ENCODE measurements at places on chromosomes 12 and 14.

- DNase-seq, result peak; percentile 88
Observed at GRCh38 chr12:131896080-131896810, 1.8 kb downstream of the ULK1 start.

GRCh38 chr14:68820999-68821683, 28.3 kb upstream of the ZFP36L1 start:
- DNase-seq, result no peak

DNA sequence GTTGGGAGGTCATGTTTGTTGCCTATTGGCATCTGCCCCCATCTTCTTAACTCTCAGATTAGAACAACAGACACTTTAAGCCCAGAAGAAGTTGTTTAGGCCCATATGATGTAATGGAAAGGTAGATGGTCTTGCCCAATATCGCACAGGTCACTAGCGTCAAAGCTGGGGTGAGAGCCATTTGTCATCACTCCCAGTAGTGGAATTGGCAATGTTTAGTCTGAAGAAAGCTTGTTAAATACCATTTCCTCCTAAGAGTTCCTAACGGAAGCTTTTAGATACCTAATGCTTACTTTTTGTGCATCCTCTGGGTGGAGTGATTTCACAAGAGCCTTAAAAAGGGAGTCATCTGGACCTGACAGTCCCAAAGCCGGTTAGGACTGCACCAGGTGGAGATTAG, 125.4 kb downstream of the DACT1 start:
- no peak for DNase-seq

- no peak for DNase-seq
Observed at GRCh38 chr12:26728205-26729050, 104.6 kb downstream of the ITPR2 start.

DNA sequence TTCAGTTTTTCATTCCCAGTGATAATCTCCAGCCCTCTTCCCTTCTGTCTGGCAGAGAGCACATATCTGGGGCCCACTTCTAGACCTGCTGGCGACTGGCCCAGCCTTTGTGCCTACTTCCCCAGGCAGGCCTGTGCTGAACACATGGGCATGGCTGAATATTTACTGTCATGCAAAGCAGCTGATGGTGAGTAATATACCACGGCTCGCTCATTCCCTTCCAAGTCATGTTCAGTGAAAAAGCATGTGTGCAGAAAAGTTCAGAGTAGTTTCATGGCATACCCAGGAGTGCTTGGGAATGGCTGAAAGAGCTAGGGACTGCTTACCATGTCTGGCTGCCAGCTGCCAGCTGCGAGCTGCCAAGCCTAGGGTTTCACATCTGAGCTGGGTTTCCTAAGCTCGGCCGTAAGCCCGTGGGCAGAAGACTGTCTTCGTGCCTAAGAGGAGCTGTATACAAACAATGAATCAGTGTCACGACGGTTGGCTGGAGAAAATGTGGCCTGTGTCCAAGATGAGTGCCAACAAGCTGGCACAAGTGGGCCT, 179.9 kb upstream of the PELI2 start:
- DNase-seq, result peak; percentile 84

GRCh38 chr14:84252706-84253105, 1277.2 kb upstream of the FLRT2 start:
- DNase-seq, result no peak

GRCh38 chr14:71437870-71438269, 494.4 kb upstream of the RGS6 start:
- DNase-seq, result no peak

- DNase-seq, result no peak
Observed at GRCh38 chr14:74574090-74574433, 38.0 kb downstream of the LTBP2 start.

DNA sequence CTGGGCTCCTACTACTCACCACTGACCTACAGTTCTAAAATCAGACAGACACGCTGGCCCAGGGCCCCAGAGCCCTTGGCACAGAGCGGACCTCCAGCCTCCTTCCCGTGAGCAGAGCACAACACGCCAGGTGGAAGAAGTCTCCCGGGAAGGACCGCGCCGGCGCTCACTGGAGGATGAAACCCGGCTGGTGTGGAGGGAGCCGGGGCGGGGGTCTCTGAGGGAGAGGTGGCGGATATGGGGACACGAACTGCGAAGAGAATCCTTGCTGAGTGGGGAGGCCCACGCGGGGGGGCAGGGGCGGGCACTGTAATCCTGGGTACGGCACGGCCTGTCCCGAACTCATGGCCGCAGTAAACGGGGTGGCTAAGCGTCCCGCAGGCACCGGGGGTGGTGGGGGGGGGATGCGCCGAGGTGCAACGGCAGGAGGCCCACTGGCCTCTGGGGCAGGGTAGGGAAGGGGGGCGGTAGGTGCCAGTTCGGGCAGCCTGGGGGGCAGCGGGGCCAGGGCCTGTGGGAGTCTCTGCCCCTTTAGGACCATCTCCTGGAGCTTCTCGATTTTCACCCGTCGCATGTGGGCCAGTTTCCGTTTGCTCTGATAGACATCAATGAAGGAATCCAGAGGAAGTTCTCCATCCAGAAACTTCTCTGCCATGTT, 28.8 kb downstream of the VPS37B start:
- no peak for DNase-seq

DNA sequence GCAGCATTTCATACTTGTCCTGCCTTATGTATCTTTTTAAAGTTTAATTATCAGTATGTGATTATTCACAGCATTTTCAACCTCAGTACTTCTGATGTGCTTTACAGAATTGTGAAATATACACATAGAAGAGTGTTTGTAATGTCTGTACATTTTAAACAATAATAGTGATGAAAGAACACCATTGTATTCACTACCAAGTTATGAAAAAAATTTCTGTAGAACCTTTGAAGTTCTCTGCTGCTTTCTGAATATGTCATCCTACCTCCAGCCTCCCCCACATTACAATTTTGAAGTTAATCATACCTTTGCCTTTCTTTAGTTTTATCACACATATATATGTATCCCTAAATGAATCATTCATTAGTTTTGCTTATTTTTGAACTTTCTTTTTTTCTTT, 24.8 kb downstream of the FRMD6 start:
- DNase-seq, result no peak

GRCh38 chr12:103742349-103742932, 98.6 kb downstream of the NT5DC3 start:
- no peak for DNase-seq

- DNase-seq, result no peak
Observed at GRCh38 chr14:28823245-28823644, 56.7 kb downstream of the FOXG1 start.

- DNase-seq, result peak; percentile 26
Observed at GRCh38 chr12:122860040-122860853, 25.0 kb downstream of the HIP1R start.

DNA sequence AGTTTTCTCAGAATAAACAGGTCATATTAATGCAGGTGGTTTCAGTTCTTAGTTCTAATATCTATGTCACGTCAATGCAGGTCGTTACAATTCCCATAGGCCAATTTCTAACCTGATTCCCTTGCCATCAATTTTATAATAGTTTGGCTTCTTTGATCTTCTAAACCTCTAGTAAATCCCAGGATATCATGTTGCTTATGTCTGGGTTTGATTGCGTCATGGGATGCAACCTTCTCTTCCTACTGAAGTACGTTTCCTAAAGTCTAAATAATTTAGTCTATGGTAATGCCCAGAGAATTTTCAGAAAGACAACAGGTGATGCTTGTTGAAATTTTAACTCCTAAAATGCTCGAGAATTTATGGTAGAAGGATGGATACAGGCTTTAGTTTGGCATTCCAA, 19.2 kb downstream of the TAS2R7 start:
- DNase-seq, result no peak

- DNase-seq, result no peak
Observed at GRCh38 chr14:90560991-90561390, 164.2 kb downstream of the CALM1 start.

GRCh38 chr12:82426586-82426985, 68.3 kb downstream of the METTL25 start:
- DNase-seq, result no peak

- DNase-seq, result no peak
Observed at GRCh38 chr12:48969833-48970701, 1.5 kb downstream of the WNT10B start.

GRCh38 chr12:104733717-104734175, 224.3 kb downstream of the SLC41A2 start:
- DNase-seq, result no peak

- DNase-seq, result no peak
Observed at GRCh38 chr12:53712059-53712643, 15.1 kb downstream of the CALCOCO1 start.

- no peak for DNase-seq
Observed at GRCh38 chr12:130636370-130636769, 79.7 kb downstream of the RIMBP2 start.

- no peak for DNase-seq
Observed at GRCh38 chr14:69900603-69901002, 21.4 kb downstream of the SMOC1 start.

DNA sequence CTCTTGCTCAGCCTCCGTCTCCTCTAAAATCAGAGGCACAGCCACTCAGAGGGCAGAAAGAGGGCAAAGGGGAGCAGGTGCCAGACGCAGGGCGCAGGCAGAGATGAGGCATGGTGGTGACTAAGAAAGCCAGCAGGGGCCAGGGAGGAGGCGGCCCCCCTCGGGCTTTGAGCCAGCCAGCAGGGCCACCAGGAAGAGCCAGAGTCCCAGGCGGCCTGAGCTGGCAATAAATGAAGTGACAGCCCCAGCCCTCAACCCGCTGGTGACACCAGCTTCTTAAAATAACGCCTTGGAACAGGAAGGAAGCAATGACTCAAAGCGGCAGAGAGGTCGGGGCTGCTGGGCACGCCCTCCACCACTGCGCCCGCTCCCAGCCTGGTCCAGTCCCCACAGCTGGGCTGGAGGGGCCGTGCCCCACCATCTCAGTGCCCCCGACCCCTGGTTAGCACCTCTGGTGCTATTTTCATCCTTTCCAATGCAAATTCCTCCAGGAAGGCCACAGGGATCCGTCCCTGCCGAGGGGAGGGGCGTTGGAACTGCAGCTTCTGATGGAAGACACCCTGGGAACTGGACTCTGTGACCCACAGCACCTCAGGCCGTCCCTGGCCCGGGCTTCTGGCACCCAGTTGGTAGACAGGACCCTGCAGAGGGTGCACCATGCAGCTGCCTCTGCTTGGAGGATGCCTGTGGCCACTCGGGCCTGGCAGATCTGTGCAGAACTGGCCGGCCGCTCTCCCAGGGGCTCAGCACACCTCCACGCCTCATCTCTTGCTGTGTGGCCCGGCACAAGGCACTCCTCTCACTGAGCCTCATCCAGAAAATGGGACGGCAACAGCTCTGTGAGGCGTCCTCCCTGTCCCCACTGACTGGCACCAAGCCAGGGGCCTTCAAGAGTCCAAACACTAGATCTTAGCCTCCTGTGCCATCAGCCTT, 113.7 kb downstream of the NCOR2 start:
- DNase-seq, result no peak

- no peak for DNase-seq
Observed at GRCh38 chr14:34640826-34641225, 10.9 kb upstream of the SNX6 start.

DNA sequence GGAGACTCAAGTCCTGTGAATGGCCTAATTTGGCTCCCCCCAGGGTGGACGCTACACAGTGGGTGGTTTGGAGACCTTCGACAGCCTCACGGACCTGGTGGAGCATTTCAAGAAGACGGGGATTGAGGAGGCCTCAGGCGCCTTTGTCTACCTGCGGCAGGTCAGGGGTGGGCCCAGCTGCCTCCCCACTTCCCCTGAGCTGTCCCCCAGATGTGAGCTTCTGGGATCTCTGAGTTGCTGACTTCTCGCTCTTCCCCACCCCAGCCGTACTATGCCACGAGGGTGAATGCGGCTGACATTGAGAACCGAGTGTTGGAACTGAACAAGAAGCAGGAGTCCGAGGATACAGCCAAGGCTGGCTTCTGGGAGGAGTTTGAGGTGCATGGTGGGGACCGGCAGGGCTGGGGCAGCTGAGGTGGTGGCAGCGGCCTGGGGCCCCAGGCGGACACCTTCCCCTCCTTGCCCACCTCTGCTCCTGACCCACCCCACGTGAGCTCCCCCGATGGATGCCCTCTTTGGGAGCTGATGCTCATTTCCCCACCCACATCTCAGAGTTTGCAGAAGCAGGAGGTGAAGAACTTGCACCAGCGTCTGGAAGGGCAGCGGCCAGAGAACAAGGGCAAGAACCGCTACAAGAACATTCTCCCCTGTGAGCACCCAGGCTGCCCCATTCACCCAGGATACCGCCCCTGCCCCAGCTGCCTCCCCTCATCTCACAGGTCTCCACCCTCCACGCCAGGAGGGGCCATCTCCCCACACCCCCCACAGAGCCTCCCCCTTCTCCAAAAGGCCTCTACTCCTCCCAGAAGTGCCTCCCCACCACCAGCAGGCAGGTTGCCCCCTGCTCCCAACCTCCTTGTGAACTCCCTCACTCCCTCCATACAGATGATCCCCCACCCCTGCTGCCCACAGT, 4.2 kb downstream of the PTPN6 start:
- DNase-seq, result no peak

DNA sequence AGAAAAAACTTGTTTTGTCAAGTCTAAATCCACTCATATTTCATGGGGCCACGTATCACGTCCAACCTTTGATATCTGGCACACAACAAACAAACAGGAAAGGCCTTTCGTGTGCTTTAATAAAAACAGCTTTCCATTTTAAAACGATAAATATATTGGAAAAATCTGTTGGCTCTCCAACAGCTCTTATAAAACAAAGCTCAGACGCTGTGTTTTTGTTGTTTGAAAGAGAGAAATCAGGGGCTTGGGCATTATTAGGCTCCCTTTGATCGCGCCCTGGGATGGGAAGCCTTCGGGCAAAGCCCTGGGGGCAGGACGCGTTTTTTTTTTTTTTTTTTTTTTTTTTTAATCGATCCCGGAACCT, 429 bp upstream of the PLEKHA5 start:
- DNase-seq, result no peak

GRCh38 chr14:31877255-31877798, 199.8 kb upstream of the ARHGAP5 start:
- DNase-seq, result no peak

DNA sequence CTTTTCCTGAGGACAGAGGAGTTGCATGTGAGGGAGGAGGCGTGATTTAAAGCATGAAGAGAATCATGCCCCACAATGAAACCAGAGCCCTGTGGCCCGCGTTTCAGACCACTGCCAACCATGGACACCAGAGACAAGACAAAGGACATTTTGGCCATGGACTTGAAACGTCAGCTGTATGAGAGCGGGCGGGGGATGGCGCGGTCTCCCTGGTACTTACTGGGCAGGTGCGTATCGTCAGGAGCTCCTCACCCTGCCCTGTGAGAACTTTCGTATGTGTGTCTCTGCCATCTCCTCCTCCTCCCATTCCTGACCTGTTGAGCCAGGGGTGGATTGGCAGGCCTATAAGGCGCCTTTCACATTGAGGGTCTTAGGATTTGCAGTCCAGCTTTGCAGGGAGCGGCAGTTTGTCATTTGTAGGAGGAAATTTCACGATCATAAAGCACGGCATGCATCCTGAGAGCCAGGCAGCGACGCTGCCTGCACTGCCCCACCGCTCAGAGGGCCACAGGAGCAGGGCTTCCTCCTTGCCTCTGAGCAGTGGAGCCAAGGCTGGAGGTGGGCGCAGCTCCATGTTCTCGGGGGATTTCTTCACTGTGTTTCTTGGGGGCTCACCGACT, 22.2 kb downstream of the SFSWAP start:
- no peak for DNase-seq

- no peak for DNase-seq
Observed at GRCh38 chr12:53575502-53576249, 50.5 kb downstream of the ATF7 start.
